Panc1 (cell line): ENCODE measurements at places on chromosomes 16 and 17.

- no peak for DNase-seq
These were observed 81.3 kb downstream of the CBLN1 start for GRCh38 chr16:49200223-49200820.

GRCh38 chr16:55179411-55179810, 144.6 kb upstream of the IRX6 start:
- no peak for DNase-seq

- DNase-seq: no peak
These were observed 19.3 kb downstream of the HSF5 start for GRCh38 chr17:58468944-58469343.

GRCh38 chr17:54256401-54256929, 433.7 kb downstream of the KIF2B start:
- no peak for DNase-seq

GRCh38 chr16:23595246-23595950, 718 bp downstream of the NDUFAB1 start:
- DNase-seq: no peak

- DNase-seq: no peak
These were observed 115.2 kb downstream of the IRX5 start for GRCh38 chr16:55045756-55046460.

- no peak for DNase-seq
These were observed 471.1 kb downstream of the WWOX start for GRCh38 chr16:78570399-78571141.

GRCh38 chr16:88671806-88672205, 8.9 kb upstream of the MVD start:
- no peak for DNase-seq

DNA sequence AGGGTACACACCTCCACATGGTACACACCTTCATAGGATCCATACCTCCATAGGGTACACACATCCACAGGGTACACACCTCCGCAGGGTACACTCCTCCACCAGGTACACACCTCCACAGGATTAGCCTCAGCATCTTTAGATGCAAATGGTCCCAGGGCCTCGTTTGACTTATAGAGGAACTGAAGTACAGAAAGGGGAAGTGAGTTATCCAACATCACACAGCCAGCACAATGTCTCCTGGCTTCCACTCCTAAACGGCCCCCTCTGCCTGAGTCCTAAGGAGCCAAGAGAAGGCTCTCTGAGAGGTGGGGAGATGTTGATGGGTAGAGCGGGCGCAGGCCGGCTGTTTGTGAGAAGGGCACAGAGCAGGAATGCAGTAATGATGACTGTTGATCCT, 12.0 kb downstream of the FOXN1 start:
- no peak for DNase-seq

- DNase-seq: peak; percentile 74
These were observed at the start of gene GABARAP for GRCh38 chr17:7241783-7242716. Gene GABARAP (minus strand): TSS chr17:7242449. CDS start chr17:7242330, 119 bp downstream.

DNA sequence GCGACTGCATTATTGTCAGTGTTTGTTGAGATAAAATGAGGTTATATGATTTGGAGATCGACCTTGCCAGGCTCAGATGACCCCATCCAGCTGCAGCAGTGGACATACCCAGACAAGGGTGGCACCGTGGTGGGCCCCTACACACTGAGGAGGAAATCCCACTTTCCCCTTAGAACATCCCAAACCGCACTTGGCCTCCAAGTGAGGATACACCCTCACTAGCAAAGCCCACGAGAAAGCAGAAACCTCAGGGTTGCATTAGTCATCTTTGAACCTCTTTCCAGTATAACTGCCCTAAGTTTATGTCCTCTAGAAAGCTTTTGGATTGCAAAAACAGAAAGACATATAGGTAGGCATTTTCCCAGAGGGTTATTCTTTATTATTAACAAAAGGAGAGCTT, 101.5 kb downstream of the CLEC16A start:
- no peak for DNase-seq

- DNase-seq: no peak
These were observed 777 bp downstream of the FOXN1 start for GRCh38 chr17:28506763-28507487.

- DNase-seq: no peak
These were observed 59.9 kb downstream of the LITAF start for GRCh38 chr16:11526655-11527350.

DNA sequence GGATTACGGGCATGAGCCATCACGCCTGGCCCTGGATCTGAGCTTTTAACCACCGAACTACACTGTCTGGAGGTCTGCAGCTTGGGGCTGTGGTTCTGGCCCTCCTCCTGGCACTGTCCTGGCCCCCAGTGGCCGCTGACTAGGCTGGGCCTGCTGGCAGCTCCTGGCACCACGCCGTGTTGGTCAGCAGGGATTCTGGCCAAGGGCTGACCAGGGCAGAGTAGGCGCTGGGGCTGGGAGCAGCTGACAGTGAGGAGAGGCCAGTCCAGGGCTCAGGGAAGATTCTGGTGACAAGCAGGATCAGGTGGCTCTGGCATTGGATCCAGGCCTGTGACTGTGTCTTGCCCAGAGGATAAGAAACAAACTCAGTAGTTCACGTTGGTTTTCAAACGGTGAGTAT, 14.6 kb downstream of the EEF2K start:
- DNase-seq: no peak

DNA sequence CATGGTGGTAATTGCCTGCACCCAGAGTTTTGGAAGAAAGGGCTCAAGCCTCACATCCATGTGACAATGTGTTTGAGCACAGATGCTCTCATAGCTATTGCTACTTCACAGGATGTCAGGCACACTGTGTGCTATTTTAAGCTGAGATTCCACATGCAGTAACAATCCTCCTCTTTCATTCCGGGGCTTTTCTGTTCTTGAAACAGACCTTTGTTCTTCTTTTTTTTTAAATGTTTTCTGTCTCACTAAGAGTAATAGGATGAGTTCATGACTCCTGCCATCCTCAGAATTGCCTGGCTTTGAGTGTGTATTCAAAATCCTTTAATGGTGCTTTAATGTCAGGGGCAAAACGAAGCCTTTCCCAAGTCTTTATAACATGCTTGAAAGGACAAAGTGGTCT, 198.9 kb downstream of the ABCC12 start:
- no peak for DNase-seq

GRCh38 chr17:21163101-21163500, 36.3 kb downstream of the DHRS7B start:
- no peak for DNase-seq

DNA sequence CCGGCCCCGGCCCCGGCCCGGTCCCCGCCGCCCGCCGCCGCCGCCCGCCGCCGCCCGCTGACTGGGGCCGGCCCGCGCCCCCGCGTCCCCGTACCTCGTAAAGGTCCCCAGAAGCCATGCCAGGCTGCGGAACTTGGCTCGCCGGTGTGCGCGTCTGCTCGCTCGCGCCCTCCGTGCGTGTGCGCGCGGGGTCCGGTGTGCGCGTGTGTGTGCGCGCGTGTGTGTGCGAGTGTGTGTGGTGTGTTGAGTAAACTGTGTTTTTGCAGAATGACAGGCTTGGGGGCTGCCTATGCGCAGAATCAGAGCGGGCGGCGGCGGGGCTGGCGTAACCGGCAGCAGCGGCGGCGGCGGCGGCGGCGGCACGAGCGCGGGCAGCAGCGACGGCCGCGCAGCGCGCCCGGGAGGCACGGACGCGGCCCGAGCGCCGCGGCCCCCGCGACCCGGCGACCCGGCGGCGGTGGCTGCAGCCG, 307 bp downstream of the CDYL2 start:
- no peak for DNase-seq

DNA sequence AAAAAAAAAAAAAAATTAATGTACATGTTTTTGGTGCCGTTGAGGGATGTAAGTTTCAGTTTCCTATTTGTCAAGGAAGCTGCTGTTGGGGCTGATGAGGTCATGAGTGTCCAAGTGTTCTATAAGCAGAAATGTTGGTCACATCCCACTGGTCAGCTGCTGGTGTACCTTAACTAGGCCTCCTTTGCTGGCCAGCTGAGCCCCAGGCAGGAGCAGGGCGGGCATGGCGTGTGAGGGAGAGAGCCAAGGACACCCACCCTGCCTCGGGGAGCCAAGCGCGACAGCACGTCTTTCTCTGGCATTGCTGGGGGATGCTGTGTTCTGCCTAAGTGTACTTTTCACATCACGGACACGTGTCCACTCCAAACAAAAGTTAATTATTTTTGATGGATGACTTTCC, 108.1 kb upstream of the CDC42EP4 start:
- no peak for DNase-seq

GRCh38 chr17:7237266-7237760, 1.9 kb downstream of the PHF23 start:
- DNase-seq: no peak

DNA sequence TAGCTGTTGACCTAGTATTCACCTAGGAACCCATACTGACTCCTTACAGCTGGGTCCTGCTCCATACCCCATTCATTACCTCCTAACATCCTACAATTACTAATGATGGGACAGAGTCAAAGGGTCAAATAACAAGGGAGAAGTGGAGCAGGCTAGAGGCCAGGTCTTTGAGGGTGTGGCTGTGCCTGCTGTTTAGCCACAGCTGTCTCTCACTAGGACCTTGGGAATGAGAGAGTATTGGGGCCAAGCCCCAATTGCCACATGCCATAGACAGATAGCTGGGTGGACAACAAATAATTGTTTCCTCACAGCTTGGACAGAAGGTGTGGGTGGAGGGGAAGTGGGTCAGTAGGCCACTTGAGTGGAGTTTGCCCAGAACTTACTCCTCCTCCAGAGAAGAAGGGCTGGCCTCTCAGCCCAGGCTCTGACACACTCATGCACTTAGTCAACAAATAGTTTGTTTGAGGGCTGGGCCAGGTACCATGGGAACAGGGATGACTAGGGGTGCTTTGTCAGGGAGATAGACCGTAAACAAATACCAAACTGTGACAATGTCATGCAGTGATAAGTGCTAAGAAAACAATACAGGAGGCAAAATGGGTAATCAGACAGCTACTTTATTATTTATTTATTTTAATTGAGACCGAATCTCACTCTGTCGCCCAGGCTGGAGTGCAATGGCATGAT, 10.2 kb upstream of the CENPT start:
- DNase-seq: peak; percentile 78

DNA sequence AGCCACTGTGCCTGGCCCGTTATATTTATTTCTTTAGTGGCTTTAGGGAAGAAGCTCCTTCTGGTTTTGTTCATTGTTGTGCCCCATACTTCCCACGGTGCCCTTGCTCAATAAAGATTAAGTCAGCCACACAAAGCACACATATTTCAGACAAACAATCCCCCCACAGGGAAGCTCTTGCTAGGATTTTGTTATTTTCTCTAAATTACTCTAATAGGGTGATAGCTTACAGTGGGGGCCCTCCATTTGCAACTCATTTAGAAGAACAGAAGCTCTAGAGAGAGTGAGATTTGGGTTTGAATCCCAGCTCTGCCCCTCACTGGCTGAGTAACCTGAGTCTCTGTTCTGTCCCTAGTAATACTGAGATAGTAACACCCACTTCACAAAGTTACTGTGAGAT, 499.9 kb downstream of the GRIN2A start:
- DNase-seq: no peak

DNA sequence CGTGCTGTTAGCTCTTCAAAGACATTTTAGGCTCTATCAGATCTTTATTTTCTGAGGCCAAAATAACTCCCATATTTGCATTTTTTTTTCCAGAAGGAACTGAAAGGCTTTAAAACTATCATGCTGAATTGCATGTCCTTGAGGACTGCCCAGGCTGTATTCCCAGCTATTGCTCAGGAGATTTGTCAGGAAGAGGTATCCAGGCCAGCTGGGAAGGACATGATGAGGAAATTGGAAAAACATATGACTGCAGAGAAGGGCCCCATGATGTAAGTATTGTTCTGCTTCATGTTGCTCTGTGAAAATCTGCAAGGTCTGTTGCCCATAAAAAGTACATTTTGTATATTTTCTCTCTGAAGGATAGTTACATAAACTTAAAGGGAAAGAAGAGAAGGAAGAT, 5.7 kb downstream of the CDC6 start:
- DNase-seq: no peak

DNA sequence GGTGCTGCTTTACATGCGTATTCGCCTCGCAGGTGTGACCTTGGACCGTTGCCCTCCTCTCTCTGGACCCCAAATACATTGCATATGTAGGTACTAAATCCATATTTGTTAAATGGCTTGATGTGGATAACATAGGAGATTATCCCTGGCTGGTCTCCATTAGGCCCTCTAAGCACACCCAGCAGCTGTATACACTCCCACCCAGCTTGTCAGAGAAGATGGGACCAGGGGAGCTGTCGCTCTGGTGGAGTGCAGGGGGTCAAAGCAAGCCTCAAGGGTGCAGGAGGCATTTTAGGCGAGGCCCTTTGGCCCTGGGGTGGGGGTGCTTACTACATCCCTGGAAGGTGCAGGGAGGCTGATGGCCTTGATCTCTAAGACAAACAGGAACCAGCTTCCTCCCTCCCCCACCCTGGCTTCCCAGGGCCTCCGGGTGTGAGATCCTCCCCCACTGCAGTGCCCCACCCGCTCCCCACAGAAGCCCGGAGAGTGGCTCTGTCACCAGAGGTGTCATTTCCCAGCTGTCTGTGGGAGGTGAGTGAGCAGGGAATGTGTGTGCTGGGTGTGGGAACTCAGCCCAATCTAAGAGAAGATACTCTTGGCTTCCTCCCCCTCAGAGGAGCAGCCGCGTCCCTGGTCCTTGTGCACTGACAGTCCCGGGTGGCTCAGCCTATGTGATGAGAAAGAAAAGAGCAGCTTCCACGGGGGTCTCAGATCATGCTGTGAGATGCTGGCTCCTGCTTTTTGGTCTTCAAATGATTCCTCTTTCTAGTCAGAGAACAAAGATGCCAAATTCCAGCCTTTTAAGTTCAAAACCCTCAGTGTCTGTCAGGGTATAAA, 1.4 kb upstream of the VAMP2 start:
- DNase-seq: no peak

DNA sequence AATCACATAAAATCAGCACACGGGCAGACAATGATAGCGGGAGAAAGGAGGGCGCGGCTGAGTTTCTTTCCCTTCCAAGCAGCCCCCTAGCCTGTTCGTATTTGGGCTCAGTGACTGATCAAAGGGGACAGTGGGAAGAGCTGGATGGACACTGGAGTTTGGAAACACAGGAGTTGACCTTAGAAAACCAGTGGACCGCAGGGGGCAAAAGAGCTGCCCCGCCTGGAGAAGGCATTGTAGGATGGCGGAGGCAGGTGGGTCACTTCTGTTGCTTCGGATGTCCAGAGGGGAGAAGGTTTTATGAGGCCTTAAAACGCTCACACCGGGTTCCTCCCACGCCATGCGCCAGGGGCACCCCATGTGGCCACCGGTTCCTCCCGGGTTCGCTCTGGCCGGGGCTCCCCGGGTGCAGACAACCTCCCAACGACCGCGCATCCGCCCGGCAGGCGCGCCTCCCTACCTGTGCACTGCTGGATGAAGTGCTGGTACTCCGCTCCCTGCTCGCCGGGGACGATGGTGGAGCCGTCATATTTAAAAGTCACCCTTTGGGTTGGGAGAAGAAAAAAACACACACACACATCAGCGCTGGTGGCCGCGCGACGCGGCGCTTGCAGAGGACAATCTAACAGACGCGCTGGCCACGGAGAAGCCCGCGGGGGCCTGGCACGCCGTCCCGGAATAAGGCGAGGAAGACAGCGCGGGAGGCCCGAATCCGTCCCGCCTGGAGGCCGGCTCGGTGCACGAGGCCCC, 662 bp downstream of the COTL1 start:
- DNase-seq: no peak
